Cortex of kidney (tissue), 1 donor: ENCODE measurements at places on chromosomes 2 and 18.

DNA sequence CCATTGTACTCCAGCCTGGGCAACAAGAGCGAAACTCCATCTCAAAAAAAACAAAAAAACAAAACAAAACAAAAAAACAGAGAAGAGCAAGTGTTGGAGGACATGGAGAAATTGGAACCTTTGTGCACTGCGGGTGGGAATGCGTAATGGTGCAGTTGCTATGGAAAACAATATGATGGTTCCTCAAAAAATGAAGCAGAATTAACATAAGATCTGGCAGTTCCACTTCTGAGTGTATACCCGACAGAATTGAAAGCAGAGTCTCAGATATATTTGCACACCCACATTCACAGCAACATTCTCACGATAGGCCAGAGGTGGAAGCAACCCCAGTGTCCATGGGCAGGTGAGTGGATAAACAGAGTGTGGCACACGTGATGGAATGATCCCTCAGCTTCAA lies 11.0 kb upstream of the RALB start:
- DNase-seq: no peak

DNA sequence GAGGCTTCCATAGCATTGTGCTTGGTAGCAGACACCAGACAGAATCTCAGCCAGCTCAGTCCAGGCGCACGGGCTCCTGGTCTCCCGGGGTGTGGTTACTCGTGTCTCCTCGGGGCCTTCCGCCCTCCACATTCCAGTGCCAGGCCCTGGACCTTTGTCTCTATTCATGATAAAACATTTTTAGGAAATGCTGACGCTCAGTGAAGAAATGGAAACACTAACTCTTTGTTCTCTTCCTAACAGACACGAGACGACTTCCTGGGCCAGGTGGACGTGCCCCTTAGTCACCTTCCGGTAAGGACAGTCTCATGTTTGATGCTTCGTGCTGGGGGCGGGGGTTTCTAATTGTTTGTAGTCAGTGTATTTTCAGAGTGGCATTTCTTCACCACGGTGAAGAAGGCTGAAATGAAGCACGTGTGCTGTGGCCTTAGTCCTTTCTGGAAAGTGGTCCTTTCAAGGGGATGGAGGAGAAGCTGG lies 271.8 kb downstream of the NEDD4L start:
- DNase-seq: no peak

GRCh38 chr2:128414946-128415778 lies 96.5 kb upstream of the HS6ST1 start:
- no peak for DNase-seq

GRCh38 chr18:1304392-1304992 lies 399.8 kb downstream of the ADCYAP1 start:
- no peak for DNase-seq

DNA sequence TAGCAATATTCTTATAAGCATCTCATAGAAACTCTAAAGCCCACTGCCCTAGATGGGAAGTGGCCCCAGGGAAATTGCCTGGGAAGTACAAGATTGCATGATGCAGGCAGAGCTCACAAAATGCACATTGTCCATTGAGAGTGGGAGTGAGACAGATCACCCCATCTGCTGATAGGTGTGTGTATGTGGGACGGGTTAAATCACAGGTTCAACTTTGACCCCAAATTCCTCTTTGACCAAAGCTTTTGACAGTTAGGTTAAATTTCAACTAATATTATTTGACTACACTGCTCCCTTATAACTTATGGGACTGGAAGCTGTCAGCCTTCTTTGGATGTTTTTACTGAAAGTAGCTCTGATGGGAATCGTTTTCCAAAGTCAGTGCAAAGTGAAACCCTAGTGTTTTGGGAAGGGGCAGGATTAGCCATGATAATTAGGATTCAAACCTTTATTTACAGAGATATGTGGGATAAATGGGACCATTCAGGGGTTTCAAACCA lies 11.4 kb upstream of the FABP1 start:
- DNase-seq: no peak

GRCh38 chr2:127552336-127552735 lies 16.9 kb downstream of the MYO7B start:
- DNase-seq: no peak

- no peak for DNase-seq
Measured at GRCh38 chr2:195647302-195647701, 9.7 kb upstream of the SLC39A10 start.

DNA sequence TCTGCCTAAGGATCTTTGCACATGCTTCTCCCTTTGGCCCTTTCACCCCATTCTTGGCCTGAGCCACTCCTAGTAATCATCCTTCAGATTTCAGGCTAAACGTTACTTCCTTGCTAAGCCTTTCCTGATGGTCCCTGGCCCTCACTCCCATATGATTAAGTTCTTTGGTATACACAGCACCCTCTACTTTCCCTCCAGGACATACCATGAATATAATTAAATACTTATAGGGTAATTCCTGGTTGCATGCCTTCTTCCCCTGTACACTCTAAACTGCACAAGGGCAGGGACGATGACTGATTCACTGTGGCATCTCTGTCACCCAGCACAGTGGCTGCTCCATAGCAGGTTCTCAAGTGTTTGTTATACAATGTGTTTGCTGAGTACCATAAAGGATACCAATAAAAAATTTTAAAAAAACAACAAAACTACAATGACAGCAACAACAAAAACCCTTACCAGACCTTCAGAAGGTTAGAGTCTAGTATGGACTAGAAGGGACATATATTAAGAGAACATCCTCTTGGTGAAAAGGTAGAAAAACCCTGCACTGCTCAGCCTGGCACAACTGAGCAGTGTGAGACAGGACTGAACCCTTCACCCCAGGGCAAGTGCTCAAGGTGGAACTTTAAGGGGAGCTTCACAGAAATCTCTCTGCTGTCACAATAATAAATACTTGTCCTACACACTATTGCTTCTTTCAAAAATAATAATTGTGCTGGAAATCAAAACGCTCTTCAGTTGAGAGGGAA lies 76.2 kb downstream of the AAK1 start:
- DNase-seq: no peak

GRCh38 chr2:128275498-128276045 lies 43.1 kb downstream of the HS6ST1 start:
- no peak for DNase-seq

DNA sequence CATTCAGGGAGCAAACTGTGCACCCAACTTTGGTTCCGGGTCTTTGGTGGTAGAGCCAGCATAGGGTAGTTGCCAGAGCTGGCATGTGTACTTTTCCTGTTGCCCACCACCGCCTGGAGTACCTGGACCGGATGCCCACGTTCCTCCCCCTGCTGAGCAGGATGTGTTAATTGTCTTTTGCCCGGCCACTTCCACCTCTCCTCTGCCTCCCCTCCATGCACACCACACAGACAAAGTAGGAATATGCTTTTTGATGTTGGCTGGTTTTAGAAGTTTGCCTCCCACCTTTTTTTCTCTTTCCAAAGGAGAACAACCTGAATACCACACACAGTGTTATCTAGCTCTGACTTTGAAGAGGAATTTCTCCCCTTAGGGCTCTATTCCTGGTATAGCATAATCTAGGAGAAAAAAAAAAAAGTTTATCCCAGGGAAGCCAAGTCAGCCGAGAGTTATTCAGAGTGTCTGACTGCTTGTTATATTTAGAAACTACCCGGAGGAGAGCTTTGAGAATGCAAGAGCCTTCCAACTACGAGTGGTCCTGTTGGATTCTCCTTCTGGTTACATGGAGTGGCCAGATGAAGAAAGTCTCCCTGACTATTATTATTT lies 111.9 kb downstream of the SETBP1 start:
- no peak for DNase-seq

GRCh38 chr2:25651066-25651465 lies 22.3 kb downstream of the DTNB start:
- no peak for DNase-seq

GRCh38 chr2:27306573-27307286 lies 1.5 kb downstream of the UCN start:
- no peak for DNase-seq

DNA sequence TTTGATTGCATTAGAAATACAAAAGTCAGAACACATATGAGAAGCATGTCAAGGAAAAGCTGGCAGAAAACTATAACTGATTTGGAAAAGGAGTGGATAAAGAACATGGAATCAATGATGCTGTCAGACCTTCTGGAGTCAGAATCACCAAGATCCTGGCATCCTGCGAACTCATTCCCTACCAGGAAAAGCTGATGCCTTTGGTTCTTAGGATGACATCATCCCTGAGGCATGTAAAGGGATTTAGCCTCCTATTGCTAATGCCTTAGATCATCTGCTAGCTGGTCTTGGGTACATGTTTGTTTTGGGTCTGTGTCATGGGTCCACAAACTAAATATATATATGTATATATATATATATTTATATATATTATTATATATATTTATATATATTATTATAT lies 680.7 kb downstream of the EPHA4 start:
- no peak for DNase-seq

GRCh38 chr2:237527766-237528165 lies 38.6 kb upstream of the PRLH start:
- DNase-seq: no peak

- no peak for DNase-seq
Measured at GRCh38 chr2:161321944-161322648, 13.9 kb downstream of the PSMD14 start.

DNA sequence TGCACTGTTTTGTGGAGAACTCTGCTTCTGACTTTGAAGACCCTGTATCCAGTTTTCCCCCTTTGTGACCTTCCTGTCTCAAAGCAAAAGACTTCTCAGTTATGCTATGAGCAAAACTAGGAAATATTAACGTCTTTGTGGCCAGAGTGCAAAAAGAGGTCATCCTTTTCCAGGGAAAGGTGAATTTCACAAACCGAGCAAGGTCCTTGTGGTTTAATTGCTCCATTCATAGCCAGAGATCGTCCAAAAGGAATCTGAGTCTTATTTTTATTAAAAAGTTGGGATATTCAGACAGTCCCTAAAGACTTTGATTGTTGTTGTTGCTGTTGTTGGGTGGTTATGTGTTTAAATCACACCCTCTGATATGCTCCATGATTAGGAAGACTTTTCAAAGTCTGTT lies 77.4 kb downstream of the NAB1 start:
- DNase-seq: no peak

DNA sequence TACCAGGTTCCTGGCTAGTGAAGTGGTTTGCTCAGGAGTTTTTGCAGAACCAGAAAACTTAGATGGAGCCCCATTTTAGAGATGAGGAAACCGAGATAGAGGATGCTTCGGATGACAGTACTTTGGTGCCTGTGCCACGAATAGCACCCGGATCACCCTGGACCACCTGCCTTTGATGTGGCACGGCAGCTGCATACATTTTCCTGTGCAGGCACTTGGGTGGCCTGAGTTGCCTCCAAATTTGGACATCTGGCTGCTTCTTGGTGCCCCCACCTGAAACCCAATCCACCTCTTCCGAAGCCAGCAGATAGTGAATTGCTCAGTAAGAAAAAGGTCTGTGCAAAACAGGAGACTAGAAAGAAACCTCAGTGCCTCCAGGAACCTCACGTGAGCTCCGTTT lies 140.6 kb upstream of the ID2 start:
- DNase-seq: no peak

- no peak for DNase-seq
Measured at GRCh38 chr2:162710287-162710890, 128.2 kb downstream of the KCNH7 start.
